Osteoblast (primary cell): ENCODE measurements at places on chromosomes 2 and 18.

- H3K4me3 ChIP-seq = peak overlapping the region; percentile 71
- peaks cover 7% of the 10 kb centered on the region for H3K4me1 ChIP-seq
- no peaks in the 10 kb centered on the region for H3K36me3 ChIP-seq
- peak overlapping the region; percentile 54 for H3K27ac ChIP-seq
Observed at GRCh38 chr2:231680992-231681852, 27.1 kb upstream of the PTMA start.

DNA sequence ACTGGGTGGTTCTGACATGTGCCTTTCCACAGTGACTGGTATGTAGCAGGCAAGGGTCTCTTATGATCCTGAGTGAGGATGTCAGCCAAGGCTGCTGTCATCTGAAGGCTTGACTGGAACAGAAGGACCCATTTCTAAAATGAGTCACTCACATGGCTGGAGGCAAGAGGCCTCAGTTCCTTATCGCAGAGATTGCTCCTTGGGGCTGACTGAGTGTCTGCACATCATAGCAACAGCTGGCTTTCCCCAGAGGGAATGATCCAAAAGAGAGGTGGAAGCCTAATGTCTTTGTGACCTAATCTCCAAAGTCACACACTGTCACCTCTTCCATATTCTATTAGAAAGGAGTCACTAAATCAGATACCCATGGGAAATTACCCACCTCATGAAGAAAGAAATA is 114.0 kb downstream of the NEDD4L start:
- no peaks in the 10 kb centered on the region for H3K4me1 ChIP-seq
- DNase-seq = no peak
- peaks cover 18% of the 10 kb centered on the region for H3K27me3 ChIP-seq
- no peak overlapping the region for H3K4me3 ChIP-seq

GRCh38 chr2:24304098-24304497 is 56.2 kb downstream of the ITSN2 start:
- H3K4me3 ChIP-seq = no peak overlapping the region
- H3K27me3 ChIP-seq = no peaks in the 10 kb centered on the region
- peak overlapping the region; percentile 59 for H3K27ac ChIP-seq

GRCh38 chr2:43566461-43566729 is 29.4 kb downstream of the THADA start:
- H3K27ac ChIP-seq = no peak overlapping the region
- peaks cover 9% of the 10 kb centered on the region for H3K4me1 ChIP-seq
- no peak overlapping the region for H3K4me3 ChIP-seq
- H3K27me3 ChIP-seq = no peaks in the 10 kb centered on the region
- DNase-seq = no peak
- peaks cover 42% of the 10 kb centered on the region for H3K36me3 ChIP-seq

- no peak for DNase-seq
- peaks cover 44% of the 10 kb centered on the region for H3K36me3 ChIP-seq
- no peaks in the 10 kb centered on the region for H3K4me1 ChIP-seq
- no peaks in the 10 kb centered on the region for H3K27me3 ChIP-seq
Observed at GRCh38 chr18:26051843-26052242, 38.6 kb downstream of the SS18 start.
